ENCODE measurements at places on chromosomes 6 and 20. TPM values are rescaled to one million over a fixed set of nuclear protein-coding genes. Genes with fewer than 3 reads are reported as not detected.
A peak's percentile ranks its signal among the peaks of the same experiment; 100 is the strongest.

DNA sequence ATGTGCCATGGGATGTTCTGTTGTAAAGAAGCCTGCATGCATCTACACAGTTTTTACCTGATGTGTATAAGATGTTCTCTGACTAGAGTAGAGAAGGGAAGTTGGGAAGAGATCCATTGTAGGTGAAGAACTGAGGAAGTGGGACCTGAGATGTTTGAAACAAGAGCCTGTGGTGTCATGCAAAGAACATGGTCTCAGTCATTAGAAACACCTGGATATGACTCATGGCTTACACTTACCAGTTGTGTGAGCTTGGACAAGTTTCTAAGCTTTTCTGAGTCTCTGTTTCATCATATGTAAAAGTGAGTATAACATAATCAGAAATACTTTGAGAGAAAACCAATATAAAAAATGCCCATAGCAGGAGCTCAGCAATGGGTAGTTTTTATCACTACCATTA, 51.9 kb upstream of the SEC63 start:
- no peaks in the 10 kb centered on the region for H3K36me3 ChIP-seq
- no peak for DNase-seq
- no peak overlapping the region for H3K27ac ChIP-seq
- H3K27me3 ChIP-seq: no peaks in the 10 kb centered on the region

DNA sequence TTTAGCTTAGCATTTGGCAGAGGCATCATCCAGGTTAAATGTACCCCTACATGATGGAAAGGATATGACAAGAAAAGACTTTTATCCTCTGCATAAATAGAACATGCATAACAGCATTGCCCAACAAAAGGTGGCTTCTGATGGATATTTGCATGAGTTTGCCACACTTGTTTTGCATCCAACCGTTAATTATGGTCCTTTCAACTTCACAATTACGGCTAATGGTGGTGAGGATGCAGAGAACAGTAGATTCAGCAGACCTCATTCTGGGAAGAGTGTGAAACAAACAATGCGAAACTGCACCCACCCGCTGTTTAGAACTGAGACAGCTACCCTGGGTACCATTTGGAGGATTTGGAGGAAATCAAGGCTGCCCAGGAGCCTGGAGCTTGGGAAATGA, 690.9 kb upstream of the CHD6 start:
- no peaks in the 10 kb centered on the region for H3K27me3 ChIP-seq
- H3K4me1 ChIP-seq: no peaks in the 10 kb centered on the region
- H3K4me3 ChIP-seq: no peak overlapping the region
- no peak overlapping the region for H3K27ac ChIP-seq
- no peaks in the 10 kb centered on the region for H3K36me3 ChIP-seq

- H3K36me3 ChIP-seq: no peaks in the 10 kb centered on the region
- H3K27me3 ChIP-seq: no peaks in the 10 kb centered on the region
- no peak overlapping the region for H3K4me3 ChIP-seq
- H3K4me1 ChIP-seq: no peaks in the 10 kb centered on the region
These were observed 31.8 kb downstream of the ABRACL start for GRCh38 chr6:139060332-139060731.

GRCh38 chr6:110951986-110952794, 6.3 kb upstream of the GTF3C6 start:
- H3K36me3 ChIP-seq: no peaks in the 10 kb centered on the region
- no peak overlapping the region for H3K27ac ChIP-seq
- H3K4me3 ChIP-seq: no peak overlapping the region
- H3K4me1 ChIP-seq: no peaks in the 10 kb centered on the region

- H3K36me3 ChIP-seq: no peaks in the 10 kb centered on the region
- H3K4me3 ChIP-seq: peak overlapping the region; percentile 61
- H3K27ac ChIP-seq: peak overlapping the region; percentile 90
- peaks cover 54% of the 10 kb centered on the region for H3K4me1 ChIP-seq
- peak; percentile 67 for DNase-seq
These were observed 41.7 kb upstream of the NAA20 start for GRCh38 chr20:19975436-19975799.

DNA sequence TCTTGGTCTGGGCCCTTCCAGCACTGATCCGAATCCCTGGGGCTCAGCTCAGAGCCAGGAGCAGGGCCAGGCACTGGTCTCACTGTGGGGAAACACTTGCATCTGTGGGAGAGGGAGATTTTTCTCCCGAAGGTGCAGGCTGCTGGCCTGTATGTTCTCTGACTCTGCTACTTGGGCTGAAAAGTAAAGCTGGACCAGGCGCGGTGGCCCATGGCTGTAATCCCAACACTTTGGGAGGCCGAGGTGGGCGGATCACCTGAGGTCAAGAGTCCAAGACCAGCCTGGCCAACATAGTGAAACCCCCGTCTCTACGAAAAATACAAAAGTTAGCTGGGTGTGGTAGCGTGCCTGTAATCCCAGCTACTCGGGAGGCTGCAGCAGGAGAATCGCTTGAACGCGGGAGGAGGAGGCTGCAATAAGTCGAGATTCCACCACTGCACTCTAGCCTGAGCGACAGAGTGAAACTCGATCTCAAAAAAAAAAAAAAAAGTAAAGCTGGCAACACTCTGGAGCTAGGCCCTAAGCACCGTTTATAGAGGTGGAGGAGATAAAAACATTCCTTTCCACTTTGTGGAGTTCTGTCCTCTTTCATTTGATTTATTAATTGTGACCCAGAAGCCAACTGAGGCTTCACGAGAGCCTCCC, 41.7 kb downstream of the JPH2 start:
- H3K4me1 ChIP-seq: no peaks in the 10 kb centered on the region
- H3K27me3 ChIP-seq: no peaks in the 10 kb centered on the region
- no peak for DNase-seq
- H3K4me3 ChIP-seq: no peak overlapping the region

DNA sequence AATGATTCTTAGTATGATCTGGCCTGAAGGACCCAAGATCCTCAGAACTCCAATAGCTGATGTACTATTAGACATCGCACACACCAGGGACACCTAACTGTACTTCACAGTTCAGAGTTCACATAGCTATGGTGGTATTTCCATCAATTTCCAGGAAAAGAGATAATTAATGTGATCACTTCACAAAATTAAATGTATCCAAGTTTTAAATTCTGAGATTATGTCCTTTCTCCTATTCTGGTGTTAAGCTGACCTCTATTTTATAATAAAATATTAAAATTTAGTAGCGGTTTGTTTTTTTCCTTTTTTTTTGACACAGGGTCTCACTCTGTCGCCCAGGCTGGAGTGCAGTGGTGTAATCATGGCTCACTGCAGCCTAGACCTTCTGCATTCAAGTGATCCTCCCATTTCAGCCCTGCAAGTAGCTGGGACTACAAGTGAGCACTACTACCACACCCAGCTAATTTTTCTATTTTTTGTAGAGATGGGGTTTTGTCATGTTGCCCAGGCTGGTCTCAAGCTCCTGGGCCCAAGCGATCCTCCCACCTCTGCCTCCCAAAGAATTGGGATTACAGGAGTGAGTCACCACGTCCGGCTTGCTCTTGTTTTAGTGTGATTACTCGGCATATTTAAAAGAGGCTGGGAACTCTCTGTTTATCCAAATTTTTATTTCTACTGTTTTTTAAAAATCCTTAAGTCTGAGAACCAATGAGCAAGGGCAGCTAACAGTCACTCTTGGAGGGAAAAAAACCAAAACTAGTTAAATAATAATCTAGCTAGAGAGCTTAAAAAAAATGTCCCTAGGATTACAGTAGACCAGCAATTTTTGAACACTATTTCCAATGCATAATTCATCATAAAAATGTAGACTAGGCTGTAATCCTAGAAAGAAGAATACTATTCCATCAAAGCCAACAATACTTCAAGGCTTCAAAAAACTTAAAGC, 16.0 kb downstream of the KIF13A start:
- no peaks in the 10 kb centered on the region for H3K36me3 ChIP-seq
- no peak overlapping the region for H3K27ac ChIP-seq
- H3K27me3 ChIP-seq: no peaks in the 10 kb centered on the region
- H3K4me1 ChIP-seq: peaks cover 20% of the 10 kb centered on the region
- DNase-seq: no peak
- no peak overlapping the region for H3K4me3 ChIP-seq

DNA sequence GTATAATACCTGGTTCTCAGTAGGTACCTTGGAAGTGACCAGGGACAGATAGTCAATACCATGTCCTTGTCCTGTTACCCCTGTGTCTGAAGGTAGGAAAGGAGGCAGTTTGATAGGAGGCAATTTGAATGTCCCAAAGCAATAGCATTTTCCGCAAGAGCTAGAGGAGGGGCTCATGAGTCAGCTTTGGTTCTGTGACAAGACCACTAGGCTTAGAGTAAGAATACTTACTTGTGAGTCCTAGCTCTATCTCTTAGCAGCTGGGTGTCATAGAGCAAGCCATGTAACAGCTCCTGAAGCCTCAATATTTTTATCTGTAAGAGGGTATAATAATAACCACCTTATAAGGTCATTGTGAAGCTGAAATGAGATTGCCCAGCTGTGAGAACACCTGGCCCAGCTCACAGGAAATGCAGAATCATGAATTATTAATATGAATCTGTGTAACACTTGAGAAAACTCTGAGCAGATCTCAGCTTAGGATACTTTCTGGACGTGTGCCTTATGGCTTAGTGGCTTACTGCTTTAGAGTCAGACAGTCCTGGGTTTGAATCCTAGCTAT, 58.6 kb downstream of the DAAM2 start:
- H3K36me3 ChIP-seq: no peaks in the 10 kb centered on the region
- H3K27ac ChIP-seq: no peak overlapping the region
- no peak for DNase-seq
- H3K4me1 ChIP-seq: no peaks in the 10 kb centered on the region
- H3K4me3 ChIP-seq: no peak overlapping the region
- H3K27me3 ChIP-seq: no peaks in the 10 kb centered on the region

The TRAPPC3L gene
- 1.4 TPM for total RNA-seq

The NT5E gene
- 11.8 TPM for total RNA-seq

Measured in upper lobe of left lung (tissue), 6 donors.